Spleen (tissue), 13 donors: ENCODE measurements at places on chromosomes 13 and 19. TPM values are rescaled to one million over a fixed set of nuclear protein-coding genes. Genes with fewer than 3 reads are reported as not detected.

The PBX4 gene
- 11.4 TPM for total RNA-seq

The SCEL gene
- total RNA-seq, result not detected

The PAF1 gene
- 48.1 TPM for total RNA-seq

- no peak for DNase-seq
- no peak overlapping the region for H3K4me3 ChIP-seq
- no peaks in the 10 kb centered on the region for H3K36me3 ChIP-seq
- no peaks in the 10 kb centered on the region for H3K27me3 ChIP-seq
Observed at GRCh38 chr13:59300355-59301173, 863.2 kb downstream of the DIAPH3 start.

DNA sequence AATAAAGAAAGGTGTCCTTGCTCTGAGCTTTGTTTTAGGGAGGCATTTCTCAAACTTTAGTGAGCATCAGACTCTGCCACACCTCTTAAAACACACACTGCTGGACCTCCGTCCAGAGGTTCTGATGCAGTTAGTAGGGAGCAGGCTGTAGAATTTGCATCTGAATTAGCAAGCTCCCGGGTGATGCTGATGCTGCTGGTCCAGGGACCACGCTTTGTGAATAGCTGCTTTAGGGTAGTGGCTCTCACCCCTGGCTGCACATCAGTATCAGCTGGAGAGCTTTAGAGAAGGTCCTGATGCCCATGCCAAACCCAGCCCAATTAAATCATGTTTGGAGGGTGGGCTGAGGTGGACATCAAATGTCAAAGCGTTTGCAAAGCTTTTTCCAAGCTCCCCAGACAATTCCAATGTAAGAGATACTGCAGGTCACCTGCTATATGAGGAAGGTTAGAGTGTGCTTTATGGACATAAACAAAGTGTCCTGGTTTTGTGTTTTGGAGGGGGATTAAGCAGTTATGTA lies 3.6 kb downstream of the HTR2A start:
- no peak for DNase-seq
- peaks cover 30% of the 10 kb centered on the region for H3K27me3 ChIP-seq
- no peak overlapping the region for H3K4me3 ChIP-seq
- H3K4me1 ChIP-seq, result no peaks in the 10 kb centered on the region
- H3K36me3 ChIP-seq, result no peaks in the 10 kb centered on the region

DNA sequence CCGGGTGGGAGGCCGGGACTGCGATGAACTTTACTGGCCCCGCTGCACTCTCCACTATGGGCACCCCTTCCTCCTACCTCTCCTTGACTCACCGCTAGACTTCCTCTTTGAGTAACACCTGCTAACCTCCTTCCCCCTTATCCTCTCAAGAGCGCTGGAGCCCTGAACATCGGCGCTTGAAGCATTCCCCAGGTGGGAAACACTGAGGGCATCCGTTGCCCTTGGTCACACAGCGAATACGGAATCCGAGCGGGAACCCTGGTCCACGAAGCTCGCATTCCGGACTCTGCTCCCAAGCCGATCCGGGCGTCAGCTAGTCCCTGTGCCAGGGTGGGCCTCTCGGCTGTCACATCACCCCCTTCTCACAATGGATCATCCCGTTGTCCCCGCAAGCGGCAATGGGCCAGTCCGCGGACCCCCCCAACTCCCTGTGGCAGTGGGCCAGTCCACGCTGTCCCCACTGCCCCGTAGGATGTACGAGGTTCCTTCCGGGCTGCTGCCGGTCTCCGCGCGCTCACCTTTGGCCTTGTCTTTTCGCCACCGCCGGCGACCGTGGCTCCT lies 4.2 kb downstream of the LIPE start:
- H3K27me3 ChIP-seq, result no peaks in the 10 kb centered on the region
- peak overlapping the region; percentile 75 for H3K4me3 ChIP-seq
- H3K27ac ChIP-seq, result peak overlapping the region; percentile 87
- DNase-seq, result peak; percentile 82

GRCh38 chr19:50722201-50723013 lies 757 bp upstream of the CLEC11A start:
- H3K36me3 ChIP-seq, result no peaks in the 10 kb centered on the region
- no peak overlapping the region for H3K27ac ChIP-seq
- peaks cover 32% of the 10 kb centered on the region for H3K4me1 ChIP-seq
- H3K4me3 ChIP-seq, result peak overlapping the region; percentile 62

DNA sequence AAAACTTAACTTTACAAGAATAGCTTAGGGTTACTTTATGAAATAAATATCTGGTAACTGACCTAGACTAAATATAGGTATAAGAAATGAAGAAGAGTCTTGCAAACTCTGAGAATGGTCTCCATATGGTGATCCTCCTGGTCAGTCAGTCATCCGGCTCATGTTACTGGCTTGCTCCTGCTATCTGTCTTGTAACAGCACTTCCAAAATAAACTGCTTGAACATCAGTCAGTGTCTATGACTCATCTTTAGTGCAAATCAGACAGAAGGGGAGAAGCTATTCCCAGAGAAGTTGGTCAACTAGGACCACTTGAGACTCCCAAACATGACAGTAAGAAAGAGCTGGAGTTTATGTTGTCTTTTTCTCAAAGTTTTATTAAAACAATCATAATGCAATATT lies 1550.9 kb downstream of the PCDH9 start:
- H3K4me3 ChIP-seq, result no peak overlapping the region
- no peaks in the 10 kb centered on the region for H3K4me1 ChIP-seq
- no peaks in the 10 kb centered on the region for H3K27me3 ChIP-seq
- DNase-seq, result no peak

GRCh38 chr13:29520671-29521070 lies 74.8 kb downstream of the SLC7A1 start:
- peaks cover 75% of the 10 kb centered on the region for H3K36me3 ChIP-seq
- H3K4me3 ChIP-seq, result no peak overlapping the region
- DNase-seq, result no peak
- no peaks in the 10 kb centered on the region for H3K4me1 ChIP-seq
- H3K27me3 ChIP-seq, result no peaks in the 10 kb centered on the region
- H3K27ac ChIP-seq, result no peak overlapping the region
